Motor neuron (in vitro differentiated cells): ENCODE measurements at places on chromosomes 2 and 18.

DNA sequence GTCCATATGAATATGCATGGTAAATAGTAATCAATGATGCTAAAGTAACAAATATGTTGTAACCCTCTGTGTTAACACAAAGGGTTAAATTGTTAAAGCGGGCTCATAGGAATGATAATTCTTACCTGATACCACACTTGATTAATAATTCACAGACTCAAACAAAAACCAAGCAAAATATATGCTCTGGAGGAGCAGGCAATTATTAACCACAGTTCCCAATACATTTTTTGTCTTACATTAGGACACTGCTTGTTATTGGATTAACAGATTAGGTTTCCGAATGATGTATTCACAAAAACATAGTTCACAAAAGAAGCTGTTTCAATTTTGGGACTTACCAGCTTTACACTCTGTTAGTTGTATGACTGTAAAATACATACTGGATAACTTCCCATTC, 300.9 kb upstream of the LRRTM4 start:
- ATAC-seq, result no peak

DNA sequence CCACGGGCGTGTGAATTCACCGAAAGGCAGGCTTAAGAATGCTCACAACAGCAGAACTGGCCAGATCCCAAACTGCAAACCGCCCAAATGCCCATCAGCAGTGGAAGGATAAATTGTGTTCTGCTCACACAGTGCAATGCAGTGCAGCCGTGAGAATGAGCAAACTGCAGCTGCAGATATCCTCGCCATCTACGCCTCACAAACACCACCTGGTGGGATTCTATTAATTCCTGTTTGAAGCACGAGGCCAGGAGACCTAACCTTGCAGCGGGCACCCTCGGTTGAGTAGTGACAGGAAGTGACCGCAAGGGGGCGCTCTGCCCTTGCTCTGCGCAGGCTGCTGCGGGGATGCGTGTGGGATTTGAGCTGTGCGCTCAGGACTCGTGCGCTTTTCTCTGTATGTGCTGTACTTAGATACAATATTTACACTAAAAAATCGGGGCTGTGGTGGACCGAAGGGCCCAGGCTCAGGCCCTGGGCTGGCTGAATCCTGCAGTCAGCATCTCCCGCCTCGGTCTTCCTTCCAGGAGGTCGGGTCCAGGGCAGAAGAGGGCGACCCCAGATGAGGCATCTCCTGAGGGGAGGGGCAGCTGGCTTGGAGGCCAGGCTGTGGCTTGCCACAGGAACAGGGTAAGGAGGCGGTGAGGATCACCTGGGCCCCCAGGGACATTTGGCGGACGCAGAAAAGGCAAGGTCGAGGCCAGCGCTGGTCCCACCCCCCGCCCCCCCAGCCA, 19.8 kb upstream of the PDIA6 start:
- ATAC-seq, result peak; percentile 91

DNA sequence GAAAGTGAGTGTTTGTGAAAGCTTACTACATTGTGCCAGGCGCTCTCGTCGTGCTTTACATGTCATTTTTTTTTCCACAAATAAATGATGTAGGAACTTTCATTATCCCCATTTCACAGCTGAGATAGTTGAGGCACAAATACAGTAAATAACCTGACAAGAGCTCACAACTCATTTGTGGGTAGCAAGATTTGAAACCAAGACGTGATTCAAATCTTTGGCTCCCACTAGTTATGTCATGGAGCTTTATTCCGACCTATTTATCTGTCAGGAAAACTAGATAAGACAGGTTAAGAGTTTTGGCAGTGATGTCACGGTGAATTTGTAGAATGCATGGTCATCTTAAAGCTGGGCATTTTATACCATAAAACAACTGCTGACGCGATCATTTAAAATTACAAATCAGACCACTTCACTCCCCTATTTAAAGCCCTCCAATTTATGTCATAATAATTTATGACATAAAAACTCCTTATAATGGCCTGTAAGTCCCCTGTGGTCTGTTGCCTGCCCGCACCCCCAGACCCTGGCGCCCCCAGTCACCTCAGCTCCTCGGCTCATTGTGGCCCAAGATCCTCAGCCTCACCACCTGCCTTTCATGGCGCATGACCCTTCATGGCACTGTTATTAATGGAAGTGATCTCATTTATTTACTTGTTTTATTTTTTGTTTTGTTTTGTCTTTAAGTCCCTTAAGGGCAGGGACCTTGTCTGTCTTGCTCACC, 678 bp upstream of the ZNF24 start:
- no peak for ATAC-seq

GRCh38 chr2:26975102-26975501, 4.7 kb downstream of the MAPRE3 start:
- ATAC-seq, result no peak

- ATAC-seq, result no peak
These were observed 328.4 kb upstream of the DDX18 start for GRCh38 chr2:117486081-117486480.

- no peak for ATAC-seq
These were observed 37.1 kb downstream of the BOK start for GRCh38 chr2:241595600-241596140.

DNA sequence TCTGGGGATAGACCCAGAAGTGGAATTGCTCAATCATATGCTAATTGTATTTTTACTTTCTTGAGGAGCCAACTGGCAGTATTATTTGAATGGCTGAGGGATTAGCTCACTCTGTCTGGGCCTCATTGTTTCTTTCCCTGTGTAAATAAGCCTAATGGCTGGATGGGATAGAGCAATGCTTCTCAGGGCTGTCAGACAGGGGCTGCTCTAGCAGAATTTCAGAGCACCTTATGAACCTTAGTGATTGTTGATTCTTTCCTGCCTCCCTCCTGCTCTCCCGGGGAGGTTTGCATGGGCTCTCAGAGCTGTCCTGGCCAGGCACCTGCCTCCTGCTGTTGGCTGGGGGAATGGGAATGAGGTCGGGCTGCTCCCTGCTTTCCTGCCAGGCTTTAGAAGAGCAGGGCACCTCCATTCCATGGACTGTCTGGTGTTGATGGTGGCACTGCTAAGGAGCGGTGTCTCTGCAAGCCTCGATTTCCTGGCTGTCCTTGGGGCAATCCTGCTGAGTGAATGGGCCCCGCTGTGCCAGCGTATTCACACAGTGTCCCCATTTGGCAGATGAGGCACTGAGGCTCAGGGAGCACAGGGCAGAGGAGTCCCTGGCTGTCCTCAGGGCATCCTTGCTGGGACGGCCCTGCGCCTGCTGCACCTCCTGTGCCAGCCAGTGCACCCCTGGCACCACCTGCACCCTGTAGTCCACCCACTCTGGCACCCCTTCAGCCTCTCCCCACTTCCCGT, 468.2 kb upstream of the HS6ST1 start:
- ATAC-seq, result peak; percentile 89

DNA sequence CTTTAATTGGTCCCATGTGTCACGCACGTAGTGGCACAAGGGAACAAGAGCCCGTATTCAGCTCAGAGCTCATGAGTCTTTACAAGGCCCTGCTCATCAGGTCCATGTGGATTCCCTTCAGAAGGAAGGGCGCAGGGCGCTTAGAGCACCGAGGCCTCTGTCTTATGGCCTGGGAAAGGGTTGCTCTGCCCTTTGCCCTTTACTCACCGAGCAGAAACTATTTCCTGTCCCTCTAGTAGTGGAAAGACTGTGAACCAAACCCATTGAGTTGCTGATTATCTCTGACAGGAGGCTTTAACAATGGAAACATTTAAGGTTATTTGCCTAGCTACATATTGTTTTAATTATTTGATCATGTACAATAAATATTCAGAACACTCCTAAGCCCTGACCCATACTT, 102.0 kb upstream of the ACAA2 start:
- ATAC-seq, result no peak

DNA sequence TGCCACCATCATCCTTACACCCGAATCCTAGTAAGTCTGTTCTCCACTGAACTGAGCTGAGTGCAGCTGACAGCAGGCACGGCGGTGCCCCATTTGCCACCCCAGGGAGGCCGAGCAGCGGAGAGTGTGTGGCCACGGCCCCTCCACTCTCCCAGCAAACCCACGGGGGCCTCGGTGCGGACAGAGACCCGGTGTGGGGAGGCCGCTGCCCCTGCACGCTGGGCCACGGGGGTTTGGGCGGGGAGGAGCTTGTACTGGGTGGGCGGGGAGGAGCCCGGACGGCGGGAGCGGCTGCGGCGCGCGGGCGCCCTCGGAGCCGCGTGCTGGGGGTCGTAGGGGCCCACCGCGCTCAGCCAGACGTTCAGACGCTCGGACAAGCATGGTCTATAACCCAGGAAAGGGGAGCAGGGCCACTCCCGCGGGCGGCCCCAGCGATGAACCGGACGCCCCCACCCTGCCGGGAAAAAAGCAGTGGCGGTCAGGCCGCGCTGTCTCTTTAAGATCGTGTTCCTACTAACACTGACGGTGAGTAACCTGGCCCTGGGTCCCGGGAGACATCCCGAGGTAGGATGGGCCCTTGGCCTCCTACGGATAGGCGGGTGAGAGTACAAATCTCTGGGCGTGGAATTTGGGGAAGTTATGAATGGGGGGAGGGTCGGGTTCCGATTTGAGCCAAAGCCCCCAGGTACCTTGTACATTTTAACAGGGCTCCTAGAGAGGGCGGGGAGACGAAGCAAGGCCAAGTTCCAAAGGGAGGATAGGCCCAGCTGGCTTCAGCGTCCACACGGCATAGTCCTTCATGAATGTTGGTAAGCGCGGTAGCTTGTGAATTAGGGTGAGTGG, at the start of gene ITPRIPL1:
Gene ITPRIPL1 (plus strand): TSS at position 277 of the 843 bp plus-strand sequence. CDS start 523 bp downstream, at position 800.
- ATAC-seq, result no peak

- ATAC-seq, result no peak
These were observed 31.6 kb upstream of the RNF138 start for GRCh38 chr18:32060026-32060425.

DNA sequence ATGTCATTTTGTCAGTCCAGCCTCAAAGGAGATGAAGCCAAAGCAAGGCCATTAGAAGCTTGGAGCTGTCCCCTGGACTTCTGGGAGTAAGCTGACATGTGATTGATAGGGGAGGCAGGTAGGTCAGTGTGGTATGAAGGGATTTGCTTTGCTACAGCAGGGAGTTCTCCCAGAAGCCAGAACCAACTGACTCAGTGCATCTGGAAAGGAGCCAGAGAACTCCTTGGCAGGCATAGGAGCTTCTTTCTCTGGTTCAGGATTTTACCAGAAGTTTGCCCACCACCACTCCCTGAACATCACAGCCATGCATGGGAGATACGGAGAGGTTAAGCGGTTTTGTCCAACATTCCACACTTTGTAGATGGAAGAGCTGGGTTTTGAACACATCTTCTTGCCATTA, 24.5 kb upstream of the KCNE4 start:
- no peak for ATAC-seq

DNA sequence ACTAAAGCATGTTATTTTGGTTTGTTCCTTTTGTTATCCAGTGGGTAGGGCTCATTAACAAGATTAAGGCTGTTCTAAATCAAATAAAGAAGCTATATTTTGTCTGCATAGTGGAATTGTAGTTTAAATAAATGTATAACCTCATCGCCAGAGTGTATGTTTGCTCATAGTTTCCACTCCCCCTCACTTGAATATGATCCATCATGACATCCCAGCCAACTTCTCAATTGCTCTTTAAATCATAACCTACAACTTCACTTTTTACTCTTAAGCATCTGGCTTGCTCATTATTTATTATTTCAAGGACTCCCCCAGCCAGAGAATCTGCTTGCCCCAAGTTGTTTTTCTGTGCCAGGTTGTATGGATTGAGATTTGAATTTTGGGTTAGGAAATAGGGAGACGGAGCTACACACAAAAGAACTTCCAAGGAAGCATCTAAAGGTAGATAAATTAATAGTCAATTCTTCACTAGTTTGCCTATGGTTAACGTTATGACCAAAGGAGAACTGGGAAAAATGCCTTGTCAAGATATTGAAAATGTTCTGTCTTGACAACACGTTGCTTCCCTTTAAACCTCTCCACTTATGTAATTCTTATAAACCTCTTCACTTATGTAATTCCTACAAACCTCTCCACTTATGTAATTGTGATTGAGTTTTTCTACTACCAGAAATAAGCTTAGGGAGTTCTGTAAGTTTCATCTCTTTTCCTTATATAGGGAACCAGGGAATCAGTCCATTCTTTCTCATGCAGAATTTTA, 55.4 kb upstream of the UPP2 start:
- ATAC-seq, result no peak

DNA sequence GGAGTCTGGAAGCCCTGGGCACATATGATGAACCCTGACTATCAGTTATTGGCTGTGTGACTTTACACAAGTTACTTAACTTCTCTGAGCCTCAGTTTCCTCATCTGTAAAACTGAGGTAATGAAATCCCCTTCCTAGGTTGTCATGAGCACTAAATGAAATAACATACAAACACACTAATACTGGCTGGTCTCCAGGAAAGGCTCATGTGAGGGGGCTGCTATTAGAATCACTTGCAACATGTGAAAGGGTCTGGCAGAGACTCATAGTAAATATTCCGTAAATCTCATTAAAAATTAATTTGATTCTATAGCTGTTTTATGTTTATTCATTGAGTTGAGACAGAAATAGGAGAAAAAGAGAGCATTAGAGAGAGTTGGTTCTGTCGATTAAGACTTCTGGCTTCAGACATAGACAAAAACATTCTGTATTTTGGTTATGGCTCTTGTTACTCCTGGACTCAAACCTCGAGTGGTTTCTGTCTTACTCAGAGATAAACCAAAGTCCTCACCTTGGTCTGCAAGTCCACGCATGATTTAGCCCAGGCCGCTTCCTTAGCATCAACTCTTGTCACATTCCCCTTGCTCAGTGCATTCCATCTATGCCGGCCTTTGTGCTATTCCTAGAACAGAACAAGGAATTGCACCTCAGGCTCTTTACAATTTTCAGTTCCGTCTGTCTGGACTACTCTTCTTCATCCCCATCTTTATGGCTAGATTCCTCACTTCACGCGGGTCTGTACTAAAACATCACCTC, 139.1 kb downstream of the NXPH2 start:
- no peak for ATAC-seq

- no peak for ATAC-seq
These were observed 33.9 kb upstream of the ATIC start for GRCh38 chr2:215277944-215278343.

DNA sequence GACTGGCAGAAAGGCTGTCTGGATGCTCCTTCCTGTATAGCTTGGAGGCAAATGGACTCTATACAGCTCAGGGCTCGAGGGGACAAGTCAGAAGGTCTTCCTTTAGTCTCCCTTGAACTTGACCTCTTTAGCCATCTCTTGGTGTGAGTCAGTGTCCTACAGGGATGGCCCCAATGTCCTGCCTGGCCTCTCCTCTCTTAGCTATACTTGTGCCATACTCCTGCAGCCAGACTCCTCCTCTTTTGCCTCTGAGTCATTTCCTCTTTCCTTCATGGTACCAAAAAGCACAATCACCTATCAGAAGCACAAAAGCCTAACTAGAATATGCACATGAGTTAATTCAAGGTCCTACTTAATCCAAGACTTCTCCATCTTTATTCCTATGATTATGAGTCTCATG, 112.7 kb downstream of the XRCC5 start:
- no peak for ATAC-seq

DNA sequence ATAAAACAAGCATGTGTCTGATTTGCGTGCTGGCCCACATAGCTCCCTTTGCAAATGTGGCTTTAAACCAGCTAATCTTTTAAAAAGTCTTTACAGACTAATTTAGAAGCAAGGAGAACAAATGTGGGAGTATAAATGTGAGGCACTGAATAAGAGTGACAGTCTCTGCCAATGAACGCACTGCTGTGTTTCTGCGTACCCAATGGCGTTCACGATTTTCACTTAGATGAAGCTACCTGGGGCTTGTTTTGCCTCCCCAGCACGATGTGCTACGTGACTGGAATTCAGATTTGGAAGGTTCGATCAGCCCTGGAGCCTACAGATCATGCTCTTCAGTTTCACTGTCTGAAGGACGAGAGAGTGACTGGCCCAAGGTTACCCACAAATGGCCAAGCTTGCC, 10.8 kb upstream of the CRACDL start:
- ATAC-seq, result no peak
